ENCODE measurements at places on chromosomes 6 and 20.

- DNase-seq, result no peak
These were observed 15.7 kb downstream of the HMGN4 start for GRCh38 chr6:26553635-26554446.

GRCh38 chr6:3825851-3826581 lies 23.2 kb upstream of the FAM50B start:
- peak; percentile 78 for DNase-seq

GRCh38 chr6:3218266-3218665 lies 9.2 kb downstream of the TUBB2B start:
- DNase-seq, result no peak

DNA sequence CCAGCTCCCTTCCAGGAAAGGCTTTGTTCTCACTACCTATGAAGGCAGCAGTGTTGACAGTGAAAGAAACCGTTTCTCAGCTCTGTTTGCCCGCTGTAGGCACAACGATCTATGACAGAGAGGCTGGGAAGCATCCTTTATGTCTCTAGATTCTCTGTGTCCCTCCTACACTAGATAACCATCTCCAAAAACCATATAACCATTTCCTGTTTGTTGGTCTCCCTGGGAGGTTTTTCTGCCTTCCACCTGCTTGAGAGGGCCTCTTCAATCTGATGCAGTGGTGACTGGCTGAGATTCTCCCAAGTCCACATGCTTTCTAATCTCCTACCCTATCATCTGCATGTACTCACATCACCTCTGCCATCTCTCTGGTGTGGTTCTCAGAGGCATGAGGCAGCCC lies 32.0 kb upstream of the TMEM217 start:
- no peak for DNase-seq

GRCh38 chr20:35662551-35662950 lies 2.1 kb downstream of the CPNE1 start:
- DNase-seq, result no peak

DNA sequence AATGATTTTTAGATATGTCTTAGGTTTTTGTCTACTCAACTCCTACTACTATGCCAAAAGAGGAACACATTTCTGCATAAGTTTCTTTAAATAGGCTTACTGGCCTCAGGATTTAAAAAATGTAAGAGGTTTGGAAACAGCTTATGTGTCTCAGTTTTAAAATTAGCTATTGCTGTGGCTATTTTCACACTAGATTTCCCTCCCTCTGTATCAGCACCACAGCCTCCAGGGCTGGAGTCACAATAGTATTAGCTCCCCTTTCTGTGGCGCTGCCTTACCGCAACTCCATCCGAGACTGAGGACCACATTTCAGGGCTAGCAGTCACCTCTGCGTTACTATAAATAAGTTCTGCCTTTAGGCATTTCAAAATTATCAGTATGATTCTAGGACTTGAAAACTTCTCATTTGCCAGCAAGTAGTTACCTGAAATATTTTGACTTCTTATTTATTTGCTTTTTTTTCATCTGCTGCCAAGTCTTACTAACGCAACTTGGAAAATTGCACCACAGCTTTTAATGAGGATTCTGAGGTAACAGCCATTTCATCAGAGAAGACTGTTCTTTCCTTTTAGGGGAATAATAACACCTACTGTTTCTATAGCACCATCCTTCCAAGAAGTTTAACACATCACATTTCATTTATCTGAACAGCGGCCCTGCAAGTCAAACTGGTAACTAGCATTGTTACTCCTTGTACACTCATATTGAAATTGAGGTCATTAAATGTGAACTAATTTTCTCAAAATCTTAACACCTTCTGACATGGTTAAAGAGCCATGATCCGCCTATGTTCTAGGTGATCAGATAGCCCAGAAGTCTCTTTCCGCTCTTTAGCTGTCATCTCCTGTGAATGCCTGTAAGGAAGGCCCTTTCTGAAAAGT lies 105.9 kb downstream of the GJA10 start:
- no peak for DNase-seq

DNA sequence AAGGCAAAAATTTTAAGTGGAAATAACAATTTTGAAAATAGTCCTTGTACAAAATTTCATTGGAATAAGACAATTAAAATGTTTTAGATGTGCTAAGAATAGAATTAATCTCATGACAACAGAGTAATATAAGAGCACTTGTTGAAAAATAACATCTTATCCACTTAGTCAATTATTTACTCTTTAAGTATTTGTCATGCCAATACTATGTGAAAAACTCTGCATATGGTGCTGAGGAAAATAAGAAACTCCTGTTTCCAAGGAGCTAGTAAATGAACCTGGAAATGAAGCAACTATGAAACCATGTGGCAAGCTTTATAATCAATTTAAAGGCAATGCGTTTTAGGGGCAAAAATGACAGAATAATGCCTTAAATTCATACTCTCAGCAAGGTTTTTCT lies 42.7 kb upstream of the HCRTR2 start:
- DNase-seq, result no peak

DNA sequence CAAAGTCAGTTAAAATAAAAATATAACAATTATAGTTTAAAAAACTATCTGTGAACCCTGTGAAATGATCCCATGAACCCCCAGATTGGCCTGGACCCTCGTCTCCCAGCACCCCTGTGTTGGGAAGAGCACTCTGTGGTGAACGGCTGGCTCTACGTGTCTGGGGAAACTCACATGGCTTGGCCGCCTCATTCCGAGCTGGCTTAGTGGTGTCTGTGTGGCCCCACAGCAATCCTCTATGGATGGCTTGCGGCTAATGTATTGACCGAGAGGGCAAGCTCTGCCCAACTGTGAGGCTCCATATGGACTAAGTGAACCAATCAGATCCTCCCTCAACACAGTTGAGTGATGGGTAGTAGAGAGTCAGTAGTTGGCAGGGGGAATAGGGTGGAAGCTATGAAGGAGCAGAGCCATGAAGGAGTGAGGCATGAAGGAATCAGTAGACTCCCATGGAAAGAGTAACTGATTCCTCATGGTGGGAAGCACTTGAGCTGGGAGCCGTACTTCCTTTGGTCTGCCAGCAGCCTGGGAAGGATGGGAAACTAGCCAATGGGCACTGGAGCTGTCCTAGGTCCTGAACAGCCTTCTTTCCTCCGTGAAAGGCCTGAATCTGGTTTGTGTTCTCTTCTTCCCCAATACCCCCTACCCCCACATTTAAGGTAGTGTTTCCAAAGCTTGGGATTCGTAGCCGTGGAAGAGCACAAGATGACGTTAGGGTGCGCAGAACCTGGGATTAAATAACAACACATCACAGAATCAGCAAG lies 21.6 kb upstream of the ZNF831 start:
- DNase-seq, result no peak

- DNase-seq, result no peak
These were observed 17.5 kb upstream of the TGM6 start for GRCh38 chr20:2363187-2363586.

GRCh38 chr6:119334535-119335264 lies 14.9 kb downstream of the MAN1A1 start:
- no peak for DNase-seq

GRCh38 chr20:50348096-50348495 lies 157.5 kb downstream of the CEBPB start:
- no peak for DNase-seq

DNA sequence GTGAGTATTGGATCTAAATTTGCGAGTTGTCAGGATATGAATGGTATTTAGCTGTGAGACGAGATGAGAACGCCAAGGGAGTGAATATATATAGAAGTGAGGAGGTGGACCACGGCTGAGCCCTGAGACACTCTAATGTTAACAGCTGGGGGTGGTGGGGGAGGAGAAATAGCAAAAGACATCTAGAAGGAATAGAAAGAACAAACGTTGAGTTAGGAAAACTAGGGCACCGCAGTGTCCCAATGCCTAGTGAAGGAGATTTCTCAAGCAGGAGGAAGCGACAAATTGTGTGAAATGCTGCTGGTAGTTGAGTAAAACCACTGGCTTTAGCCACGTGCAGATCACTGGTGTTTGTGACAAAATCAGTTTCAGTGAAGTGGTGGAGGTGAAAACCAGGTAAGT lies 56.9 kb downstream of the CD164 start:
- DNase-seq, result no peak

- no peak for DNase-seq
These were observed 199.4 kb upstream of the THBS2 start for GRCh38 chr6:169452869-169453620.

- DNase-seq, result no peak
These were observed 54.4 kb downstream of the TOX2 start for GRCh38 chr20:43969028-43969447.

GRCh38 chr20:40811660-40812414 lies 122.8 kb upstream of the MAFB start:
- DNase-seq, result no peak

DNA sequence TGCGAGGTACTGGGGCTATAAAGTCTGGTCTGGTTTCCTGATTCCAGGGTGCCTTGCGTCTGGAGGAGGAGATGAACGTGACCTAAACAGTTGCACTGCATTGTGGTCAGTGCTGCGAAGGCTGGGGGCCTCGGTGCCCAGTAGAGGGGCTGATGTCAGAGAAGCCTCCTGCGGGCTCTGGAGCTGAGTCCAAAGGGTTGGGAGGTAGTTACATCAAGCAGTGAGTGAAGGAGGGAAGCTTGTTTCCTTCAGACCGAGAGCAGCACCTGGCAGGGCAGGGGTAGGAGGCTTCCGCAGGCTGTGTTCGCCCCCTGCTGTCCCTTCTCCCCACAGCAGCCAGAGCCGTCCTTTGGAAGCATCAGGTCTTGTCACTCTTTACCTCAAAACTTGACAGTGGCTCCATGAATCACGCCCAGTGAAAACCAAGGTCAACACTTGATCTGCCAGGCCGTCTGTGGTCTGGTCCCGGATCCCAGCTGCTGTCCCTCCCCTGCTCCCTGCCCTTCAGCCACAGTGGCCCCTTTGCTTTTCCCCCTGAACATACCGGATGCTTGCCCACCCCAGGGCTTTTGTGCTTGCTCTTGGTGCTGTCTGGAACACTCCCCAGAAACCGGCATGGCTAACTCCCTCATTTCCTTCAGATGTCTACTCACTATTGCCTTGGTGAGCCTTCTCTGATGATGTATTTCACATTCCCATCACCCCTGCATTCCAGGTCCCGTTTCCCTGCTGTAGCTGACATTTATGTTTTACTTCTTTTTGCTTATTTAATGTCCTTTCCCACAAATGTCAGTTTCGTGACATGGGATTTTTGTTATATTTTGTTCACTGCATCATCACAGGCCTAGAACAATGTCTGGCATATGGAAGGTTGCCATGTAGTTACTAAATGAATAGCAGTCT lies 7.0 kb downstream of the DYNLRB1 start:
- peak; percentile 52 for DNase-seq

- DNase-seq, result no peak
These were observed 13.5 kb upstream of the SNAI1 start for GRCh38 chr20:49969234-49969633.

- DNase-seq, result no peak
These were observed 292.8 kb downstream of the CLIC5 start for GRCh38 chr6:45722876-45723275.

- DNase-seq, result no peak
These were observed 45.9 kb upstream of the POU5F1 start for GRCh38 chr6:31216208-31216898.

GRCh38 chr20:35004749-35005462 lies 49.2 kb downstream of the MYH7B start:
- no peak for DNase-seq

- DNase-seq, result no peak
These were observed 102.5 kb downstream of the OGFRL1 start for GRCh38 chr6:71391126-71391525.

DNA sequence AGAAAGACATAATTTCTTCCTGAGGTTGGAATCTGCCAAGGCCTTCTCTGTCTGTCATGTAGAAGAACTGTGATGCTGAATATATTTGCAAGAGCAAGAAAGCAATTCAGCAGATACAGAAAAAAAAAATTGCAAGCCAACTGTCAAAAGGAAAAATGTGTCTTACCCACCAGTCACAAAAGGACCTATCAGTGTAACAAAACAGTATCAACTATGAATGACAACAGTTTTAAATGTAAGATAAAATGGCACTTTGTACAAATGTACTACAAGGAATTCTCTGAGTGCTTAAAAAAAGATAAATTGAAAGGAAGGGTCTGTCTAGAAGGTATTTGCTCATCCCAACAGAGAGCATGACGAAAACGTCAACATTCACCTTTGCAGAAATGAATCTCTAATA lies 185.3 kb upstream of the TFAP2D start:
- DNase-seq, result no peak

DNA sequence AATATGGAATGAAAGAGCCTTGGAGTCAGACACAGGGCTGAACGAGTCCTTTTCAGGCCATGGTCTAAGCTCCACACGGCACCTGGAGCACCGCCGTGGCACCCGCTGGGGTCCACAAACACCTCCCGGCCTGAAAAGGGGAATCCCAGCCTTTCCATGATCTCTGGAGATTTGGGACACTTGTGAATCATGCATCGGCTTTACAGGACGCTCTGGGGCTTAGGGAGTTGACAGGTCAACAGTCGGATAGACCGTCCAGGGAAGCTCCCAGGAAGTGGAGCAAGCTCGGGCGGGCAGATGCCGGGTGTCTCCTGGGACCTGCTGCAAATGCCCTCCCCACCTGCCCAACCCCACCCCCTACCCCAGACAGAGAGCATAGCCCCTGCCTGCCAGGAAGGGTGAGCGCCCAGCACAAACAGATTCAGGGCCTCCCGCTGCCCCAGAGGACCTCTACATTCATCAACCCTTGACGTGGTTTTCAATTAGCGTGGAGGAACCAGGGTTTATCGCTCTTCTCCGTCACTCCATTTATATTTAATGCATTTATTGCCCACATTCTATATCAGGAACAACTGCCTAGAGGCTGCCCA lies 53.6 kb downstream of the YTHDF1 start:
- DNase-seq, result no peak

DNA sequence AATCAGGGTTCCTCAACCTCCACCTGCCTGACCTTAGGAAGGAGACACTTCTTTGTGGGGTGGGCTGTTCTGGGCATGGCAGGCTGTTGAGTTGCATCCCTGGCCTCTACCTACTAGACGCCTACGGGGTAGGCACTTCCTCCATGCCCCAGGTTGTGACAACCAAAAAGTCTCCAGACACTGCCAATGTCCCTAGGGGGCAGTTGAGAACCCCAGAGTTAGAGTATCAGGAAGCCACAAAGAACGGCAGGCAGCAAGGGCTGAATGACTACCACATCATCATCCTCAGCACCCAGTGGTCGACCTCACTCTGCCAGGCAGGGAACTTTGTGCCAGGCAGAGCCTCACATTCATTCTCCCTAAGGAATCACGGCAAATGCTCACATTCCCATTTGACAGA lies 21.5 kb downstream of the PMEPA1 start:
- no peak for DNase-seq

DNA sequence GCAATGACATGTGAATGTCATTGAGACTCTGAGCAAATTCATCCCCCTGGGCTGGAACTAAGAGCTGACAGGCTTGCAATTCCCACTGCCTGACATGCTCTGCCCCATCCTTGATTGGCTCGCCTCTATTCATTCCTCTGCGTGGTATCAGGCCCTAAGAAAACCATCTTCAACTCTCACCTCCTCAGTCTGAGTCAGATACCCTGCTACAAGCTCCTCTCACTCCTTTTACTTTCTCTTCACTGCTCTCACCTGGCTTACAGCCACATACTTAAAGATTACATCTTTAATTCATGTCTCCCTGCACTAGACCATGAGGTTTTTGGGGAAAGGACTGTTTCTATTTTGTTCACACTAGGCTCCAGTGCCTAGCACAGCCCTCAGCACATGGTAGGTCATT lies 131.6 kb downstream of the KIF6 start:
- DNase-seq, result no peak

Measured in HS-27A (cell line).